ENCODE measurements at places on chromosomes 12 and 14.

- DNase-seq: no peak
Observed at GRCh38 chr12:13581031-13581430, 384.5 kb downstream of the EMP1 start.

- peak; percentile 95 for DNase-seq
Observed at GRCh38 chr14:106268013-106268727, 741.8 kb downstream of the TMEM121 start.

DNA sequence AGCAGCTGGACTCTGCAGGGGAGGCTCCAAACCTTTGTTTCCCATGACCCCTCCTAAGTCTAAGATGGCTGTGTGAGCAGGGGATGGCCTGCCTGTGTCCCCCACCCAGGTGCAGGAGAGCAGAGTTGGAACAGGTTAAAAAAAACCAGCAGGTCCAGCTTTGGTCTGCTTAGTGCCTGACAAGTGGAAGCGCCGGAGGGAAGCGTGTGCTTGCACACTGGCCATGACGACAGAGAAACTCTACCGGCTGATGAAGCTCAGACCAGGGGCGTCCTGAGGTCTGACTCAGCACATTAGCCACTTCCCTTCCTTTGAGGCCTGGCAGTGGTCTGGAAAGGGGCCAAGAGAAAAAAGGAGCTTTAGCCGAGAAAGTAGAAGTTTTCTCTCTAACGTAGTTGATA is 280.1 kb downstream of the VRK1 start:
- DNase-seq: no peak

- DNase-seq: peak; percentile 71
Observed at GRCh38 chr14:106039400-106039799, 513.0 kb downstream of the TMEM121 start.

GRCh38 chr12:47078733-47079467 is 521 bp upstream of the PCED1B start:
- peak; percentile 72 for DNase-seq

GRCh38 chr12:1929241-1929984 is 11.0 kb upstream of the CACNA2D4 start:
- DNase-seq: peak; percentile 42

- DNase-seq: peak; percentile 82
Observed at GRCh38 chr14:64764641-64765520, 60.7 kb downstream of the PLEKHG3 start.

DNA sequence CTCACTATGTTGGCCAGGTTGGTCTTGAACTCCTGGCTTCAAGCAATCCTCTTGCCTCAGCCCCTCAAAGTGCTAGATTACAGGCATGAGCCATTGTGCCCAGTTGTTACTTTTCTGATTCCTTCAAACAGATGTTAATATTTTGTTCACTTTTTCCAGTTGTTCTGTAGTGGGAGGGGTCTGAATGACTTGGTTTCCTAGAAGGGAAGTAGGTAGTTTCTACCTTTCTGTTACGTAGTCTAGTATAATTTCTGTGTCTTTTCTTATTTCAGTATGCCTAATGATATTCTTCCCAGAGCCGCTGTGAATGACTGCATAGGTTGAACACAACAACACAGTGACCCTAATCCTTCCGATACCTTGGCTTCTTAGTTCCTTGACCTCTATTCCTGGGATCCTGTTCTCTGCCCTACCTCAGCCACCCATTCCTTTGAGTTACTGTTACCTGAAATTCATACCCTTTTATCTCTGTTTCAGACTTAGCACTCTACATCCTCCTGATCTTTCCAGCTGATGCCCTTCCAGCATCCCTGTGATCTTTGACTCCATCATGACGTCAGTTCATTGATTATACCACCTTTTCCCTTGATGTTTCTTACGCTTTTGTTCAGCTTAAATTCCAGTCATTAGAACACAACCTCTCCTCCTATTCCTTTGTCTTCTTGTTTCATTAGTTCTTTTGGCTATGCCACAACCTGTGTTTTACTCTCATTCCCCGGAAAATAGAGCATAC is 33.3 kb downstream of the RCOR1 start:
- no peak for DNase-seq

- DNase-seq: no peak
Observed at GRCh38 chr14:103499709-103500108, 22.9 kb downstream of the CKB start.

DNA sequence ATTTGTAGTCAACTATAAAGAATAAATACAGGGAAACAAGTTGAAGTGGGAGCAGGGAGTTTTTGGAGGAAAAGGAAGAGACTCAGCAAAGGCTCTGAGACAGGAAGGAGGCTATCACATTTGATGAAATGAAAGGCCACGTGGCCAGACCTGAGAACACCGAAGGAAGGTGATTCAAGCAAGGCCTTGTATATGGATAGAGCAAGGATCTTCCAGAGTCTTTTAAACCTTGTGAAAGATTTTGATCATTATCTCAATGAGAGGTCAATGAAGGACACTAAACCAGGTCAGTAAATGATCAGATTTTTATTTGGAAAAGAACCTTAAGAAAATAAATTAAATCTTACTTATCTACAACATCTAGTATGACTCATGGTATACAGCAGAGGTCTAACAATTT is 523.5 kb downstream of the SLC16A7 start:
- DNase-seq: no peak

- DNase-seq: no peak
Observed at GRCh38 chr14:99289394-99290189, 17.6 kb upstream of the BCL11B start.

DNA sequence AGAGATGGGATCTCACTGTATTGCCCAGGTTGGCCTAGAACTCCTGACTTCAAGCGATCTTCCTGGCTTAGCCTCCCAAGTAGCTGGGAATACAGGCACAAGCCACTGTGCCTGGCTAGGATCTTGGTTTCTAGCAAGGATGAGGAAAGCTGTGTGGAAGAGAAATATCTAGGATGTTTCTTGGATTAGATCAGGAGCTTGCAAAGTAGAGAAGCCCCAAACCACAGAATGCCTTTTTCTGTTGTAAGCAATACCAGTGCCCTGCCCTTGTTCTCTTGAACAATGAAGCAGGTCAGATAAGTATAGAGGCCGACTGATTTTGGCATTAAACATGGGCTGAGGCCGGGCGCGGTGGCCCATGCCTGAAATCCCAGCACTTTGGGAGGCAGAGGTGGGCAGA is 44.3 kb upstream of the STRN3 start:
- DNase-seq: no peak

DNA sequence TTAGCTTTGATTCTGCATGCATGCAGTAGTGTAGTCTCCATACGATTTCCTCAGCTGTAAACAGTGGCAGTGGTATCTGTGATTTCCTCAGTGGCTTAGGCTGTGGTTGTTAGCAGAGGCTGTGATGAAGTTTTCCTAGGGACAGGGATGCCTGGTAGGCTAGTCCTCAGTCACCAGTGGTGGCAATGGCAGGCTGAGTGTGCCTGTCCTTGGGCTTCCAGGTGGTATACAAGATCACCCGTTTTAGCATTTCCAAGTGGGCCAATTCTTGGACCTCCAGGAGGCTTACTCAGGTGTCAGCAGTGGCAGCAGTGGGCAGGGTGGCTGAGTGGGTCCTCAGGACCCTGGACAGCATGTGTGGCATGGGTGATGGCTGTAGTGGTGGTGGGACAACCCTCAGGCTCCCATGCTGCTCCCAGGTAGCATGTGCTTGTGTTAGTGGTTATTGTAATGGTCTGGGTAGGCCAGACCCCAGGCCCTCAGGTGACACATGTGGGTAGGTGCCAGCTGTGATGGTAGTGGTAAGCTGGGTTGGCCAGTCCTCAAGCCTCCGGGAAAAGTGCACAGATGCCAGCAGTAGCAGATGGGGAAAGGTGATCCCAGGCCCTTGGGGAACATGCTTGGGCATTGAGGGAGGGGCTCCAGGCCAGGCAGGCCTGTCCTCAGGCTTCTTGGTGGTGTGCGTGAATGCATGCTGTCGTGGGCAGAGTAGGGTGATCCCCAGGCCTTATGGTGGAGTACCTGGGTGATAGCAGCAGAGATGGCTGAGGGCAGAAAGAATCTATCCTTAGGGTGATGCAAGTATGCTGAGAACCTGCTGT is 146.5 kb downstream of the PAPOLA start:
- DNase-seq: no peak

- no peak for DNase-seq
Observed at GRCh38 chr12:99133401-99133800, 488.3 kb downstream of the APAF1 start.

All from activated CD8-positive, alpha-beta memory T cell treated with anti-CD3 and anti-CD28 coated beads, Interleukin-2, amount 50 U/mL, for 48 hours (primary cell).